ENCODE measurements at places on chromosomes 4 and X. TPM values are rescaled to one million over a fixed set of nuclear protein-coding genes. Genes with fewer than 3 reads are reported as not detected.

DNA sequence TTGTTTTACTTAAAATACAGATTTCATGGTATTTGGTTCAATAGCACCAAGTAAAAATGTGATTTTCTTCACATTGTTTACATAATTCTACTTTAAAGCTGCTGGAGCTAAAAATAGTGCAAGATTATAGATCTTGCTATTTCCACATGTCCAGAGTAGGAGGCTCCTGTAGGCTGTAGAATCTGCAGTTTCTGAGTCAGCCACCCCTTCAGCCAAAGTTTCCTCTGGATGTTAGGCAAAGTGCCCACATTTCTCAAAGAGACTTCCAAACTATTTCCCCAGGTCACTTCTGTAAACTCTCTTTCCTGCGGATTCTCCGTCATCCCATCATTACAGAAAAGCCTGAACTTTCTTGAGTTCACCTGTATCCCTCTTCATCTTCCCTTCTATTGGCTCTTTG is 342.5 kb upstream of the FSTL5 start:
- no peak for DNase-seq

TRIM2 gene
- 38.2 TPM for total RNA-seq

GRCh38 chr4:173879509-173879908 is 349.5 kb upstream of the HAND2 start:
- DNase-seq, result no peak

DNA sequence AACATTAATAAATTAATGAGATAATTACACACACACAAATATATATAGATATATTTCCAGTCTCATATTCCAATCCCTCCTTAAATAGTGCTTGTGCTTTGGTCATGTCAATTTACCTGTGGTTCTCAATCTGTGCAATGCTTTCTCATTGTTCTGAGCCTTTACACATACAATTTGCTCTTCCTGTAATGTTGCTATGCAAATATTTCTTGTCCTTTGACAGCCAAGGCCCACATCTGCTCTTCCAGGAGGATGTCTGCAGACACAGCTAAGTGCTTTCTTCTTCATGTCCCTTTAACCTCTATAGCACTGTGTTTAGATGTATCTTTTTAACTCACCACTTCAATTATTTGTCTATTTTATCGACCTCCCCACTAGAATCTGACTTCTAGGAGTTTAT is 67.3 kb upstream of the RAPGEF2 start:
- no peak for DNase-seq

TECRL gene
- total RNA-seq, result not detected

DNA sequence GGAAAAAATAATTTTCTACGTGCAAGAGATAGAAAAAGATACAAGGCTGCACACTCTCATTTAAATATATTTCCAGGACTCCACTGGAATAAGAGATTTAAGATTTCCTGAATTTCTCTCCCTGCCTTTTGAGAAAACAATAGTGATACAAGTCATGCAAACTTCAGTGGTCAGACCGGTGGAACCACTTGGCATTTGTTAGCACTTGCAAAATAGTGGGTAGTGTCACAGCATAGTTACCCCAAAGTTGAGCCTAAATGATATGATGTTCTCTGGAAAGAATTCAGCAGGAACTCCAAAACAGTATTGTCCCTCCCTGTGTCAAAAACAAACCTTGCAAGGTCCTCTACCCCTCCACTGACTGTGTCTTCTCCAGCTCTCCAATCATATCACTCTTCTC is 102.3 kb downstream of the ANKRD50 start:
- no peak for DNase-seq

DNA sequence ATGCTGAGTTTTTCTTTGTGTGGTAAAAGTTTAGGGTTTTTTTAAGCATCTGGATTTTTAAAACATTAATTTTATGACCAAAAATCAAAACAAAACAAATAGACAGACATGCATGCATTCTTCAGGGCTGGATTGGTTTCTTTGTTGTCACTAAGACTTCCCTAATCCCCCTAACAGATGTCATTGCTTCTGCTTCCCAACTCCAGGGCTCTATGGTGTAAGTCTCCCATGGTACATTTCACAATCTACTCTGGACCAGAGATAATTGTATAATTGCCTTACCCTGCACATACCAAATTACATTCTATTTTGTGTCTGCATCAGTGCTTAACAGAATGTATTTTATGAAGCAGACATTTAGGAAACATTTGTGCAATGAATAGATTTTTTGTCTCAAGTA is 529.1 kb upstream of the SMIM31 start:
- no peak for DNase-seq

DNA sequence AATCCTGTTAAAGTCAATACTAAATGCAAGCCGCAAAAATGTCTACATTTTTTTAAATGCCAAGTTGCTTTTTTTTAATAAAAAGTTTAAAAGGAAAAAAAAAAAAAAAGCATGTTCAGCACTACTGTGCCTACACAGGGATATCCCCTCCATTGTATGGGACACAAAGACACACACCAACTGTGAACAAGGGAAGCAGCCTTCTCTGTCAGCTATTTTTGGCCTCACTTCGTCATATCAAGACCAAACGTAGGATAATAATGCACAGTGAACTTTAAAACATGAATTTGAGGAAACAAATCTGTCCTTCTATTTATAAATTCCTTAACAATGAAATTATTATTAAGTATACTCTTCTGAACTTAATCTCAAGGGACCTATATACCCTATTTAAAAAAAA is 4.4 kb downstream of the FBXW7 start:
- DNase-seq, result no peak

DNA sequence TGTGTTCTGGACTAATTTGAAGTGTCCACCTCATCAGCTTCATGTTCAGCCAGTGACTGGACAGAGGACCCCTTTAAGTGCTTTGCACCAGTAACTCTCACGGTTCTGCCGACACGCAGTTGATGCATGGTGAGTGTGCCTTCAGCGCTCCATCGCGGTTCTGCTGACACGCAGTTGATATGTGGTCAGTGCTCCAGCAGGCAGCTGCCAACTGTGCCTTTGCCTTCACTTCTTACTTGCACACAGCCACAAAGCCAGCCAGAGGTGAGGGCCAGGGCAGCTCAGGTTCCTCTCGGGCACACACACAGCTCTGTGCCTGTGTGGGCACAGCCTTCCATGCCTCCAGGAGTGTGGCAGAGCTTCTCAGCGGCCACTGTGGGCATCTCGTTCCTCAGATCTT is 12.4 kb downstream of the NKX1-1 start:
- DNase-seq, result no peak

GRCh38 chrX:123486297-123486696 is 246.6 kb downstream of the THOC2 start:
- no peak for DNase-seq
